Activated CD8-positive, alpha-beta memory T cell treated with anti-CD3 and anti-CD28 coated beads for 48 hours (primary cell): ENCODE measurements at places on chromosomes 5 and 9.

DNA sequence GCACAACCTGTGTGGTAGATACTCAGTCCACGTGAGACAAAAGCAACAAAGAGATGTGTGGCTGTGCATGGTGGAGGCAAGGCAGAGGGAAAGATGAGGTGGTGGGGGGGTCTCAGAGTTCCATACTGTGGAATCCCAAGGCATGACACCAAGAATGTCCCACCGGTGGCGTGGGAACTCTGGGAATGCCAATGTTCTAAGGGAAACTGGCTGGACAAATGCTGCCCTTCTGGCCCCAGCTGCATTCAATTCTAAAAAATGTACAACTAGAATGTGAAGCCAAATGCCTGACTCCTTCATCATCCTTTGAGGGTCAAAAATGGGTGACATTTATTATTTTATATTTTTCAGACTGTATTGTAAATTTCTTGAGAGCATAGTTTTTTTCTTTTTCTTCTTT lies 58.2 kb upstream of the EQTN start:
- DNase-seq: no peak

GRCh38 chr9:129879103-129879699 lies 43.9 kb downstream of the USP20 start:
- DNase-seq: no peak

- no peak for DNase-seq
Measured at GRCh38 chr5:142800776-142801494, 30.8 kb downstream of the ARHGAP26 start.

DNA sequence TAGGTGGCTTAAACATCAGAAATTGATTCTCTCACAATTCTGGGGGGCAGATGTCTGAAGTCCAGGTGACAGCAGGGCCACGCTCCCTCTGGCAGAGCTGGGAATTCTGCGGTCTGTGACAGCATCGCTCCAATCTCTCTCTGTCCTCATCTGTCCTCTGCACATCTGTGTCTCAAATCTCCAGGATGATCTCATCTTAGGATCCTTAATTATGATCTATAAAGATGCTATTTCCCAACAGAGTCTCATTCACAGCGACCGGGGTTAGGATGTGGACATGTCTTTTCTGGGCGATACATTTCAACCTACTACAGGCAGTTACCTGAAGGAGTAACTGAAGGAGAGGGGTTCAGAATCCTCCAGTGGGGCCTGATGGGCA lies 31.4 kb downstream of the ANKRD33B start:
- no peak for DNase-seq

- DNase-seq: no peak
Measured at GRCh38 chr9:131555841-131556673, 10.7 kb downstream of the PRRT1B start.
